ENCODE measurements at places on chromosomes 4 and X.

DNA sequence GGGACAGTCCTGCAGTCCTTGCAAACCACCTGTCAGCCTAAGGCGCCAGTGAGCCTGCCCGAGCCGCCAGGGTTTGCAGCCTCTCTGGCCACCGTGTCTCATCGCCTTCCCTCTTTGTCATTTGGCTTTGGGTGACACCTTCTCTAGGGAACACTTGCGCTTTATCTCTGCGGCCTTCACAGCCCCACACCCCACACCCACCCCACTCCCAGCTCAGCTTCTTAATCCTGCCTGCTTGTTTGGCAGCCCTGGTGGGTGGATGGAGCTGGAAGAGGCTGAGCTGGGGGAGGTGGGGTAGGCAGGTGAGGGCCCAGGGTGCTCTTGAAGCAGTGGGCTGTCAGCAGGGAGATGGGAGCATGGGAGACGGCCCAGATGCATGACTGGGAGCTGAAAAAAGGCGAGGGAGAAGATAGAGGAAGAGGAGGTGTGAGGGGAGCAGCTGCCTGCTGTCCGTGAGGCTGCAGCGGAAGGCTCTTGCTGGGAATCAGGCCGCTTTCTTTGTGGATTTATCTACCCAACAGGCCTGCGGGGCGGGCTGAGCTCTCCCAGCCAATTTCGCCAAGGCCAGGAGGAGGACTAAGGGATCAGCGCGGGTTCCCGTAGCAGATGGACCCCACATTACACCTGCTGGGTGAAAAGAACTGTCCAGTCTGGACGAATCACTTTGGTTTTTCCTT lies 97.5 kb upstream of the STOX2 start:
- no peak for DNase-seq

DNA sequence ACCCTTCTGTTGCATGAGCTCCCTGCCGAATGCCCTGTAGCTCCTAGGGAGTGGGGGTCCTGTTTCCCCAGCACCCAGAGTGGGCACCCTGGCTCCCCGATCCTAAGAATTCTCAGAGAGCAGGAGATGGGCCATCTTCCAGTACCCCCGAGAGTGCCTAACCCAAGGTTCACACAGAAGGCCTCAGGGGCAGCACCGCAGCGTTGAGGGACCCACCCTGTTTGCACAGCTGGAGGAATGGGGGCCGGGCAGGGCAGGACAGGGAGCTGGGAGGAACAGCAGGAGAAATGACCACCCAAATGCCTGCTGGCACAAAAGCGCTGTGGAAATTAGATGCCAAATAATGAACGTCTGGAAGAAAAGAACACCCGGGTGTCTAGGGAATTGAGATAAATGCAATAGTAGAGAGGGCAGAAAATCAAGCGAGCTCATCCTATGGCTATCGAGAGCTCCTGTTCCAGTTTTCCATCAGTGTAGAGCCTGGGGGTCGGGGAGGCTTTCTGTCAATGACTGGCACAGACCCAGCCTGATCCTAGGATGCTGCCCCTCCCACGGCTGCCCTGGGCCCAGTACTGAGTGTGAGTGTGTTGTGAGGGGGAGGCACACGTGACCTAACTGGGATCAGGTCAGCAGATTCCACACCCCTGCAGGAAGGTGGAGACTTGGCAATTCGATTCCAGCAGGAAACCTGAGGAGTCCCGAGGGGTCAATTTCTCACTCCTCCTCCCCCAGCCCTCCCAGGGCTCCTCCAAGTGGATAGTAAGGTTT lies 25.7 kb downstream of the SEPTIN6 start:
- DNase-seq, result no peak

GRCh38 chr4:78542373-78542772 lies 9.2 kb upstream of the ANXA3 start:
- DNase-seq, result no peak

DNA sequence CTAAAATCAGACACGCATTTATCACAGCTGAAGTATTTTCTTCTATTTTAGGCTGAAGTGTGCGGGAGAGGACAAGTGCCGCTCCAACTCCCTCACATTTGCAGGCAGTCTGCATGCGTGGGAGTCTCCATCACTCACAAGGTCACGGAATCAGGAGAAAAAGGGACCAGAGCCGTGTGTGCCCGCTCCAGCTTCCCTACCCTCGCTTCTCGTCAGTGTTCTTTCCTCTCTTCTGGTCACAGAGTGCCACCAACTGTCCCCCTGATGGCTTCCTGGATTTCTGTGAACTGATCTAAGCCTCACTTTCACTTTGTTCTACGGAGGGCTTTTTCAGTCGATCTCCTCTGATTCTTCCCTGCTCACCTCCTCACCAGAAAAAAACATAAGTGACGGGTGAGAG lies 407.4 kb upstream of the AADAT start:
- no peak for DNase-seq

- no peak for DNase-seq
Observed at GRCh38 chrX:70508296-70508911, 63.8 kb downstream of the DLG3 start.

DNA sequence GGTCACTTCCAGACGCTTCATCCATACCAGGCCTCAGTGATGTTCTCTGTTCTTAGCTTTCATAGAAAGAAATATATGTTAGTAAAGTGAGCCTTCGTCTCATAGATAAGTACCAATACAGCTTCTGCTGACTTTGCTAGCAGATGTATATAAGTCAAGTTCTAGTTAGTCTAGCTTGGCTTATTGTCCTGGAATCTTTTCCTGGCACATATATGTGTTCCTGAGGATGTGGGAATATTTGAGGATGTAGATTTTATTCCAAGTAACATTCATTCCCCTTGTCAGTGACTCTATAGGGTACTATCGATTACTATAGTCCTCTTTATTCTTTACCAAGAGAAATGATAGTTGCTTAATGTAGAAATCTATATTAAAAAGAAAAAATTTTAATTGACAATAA lies 135.2 kb upstream of the FAM9C start:
- DNase-seq, result no peak

DNA sequence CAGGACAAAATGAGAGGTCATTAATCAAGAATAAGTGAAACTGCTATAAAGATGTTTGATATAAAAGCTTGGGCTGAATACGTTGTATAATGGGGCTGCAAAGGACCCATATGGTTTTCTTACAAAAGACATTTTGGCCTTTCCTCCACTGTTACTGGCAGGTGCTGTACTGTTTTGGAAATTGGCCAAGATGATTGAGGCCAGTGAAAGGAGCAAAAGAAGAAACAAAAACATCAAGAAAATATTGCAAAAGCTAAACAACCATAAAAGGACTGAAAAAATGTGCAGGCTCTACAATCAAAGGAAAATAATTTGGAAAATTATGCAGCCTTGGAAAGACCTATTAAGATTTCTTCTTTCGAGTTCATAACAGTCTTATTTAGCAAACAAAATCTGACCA lies 222.2 kb upstream of the PPP1R2C start:
- no peak for DNase-seq
